ENCODE measurements at places on chromosomes 7 and 10.

DNA sequence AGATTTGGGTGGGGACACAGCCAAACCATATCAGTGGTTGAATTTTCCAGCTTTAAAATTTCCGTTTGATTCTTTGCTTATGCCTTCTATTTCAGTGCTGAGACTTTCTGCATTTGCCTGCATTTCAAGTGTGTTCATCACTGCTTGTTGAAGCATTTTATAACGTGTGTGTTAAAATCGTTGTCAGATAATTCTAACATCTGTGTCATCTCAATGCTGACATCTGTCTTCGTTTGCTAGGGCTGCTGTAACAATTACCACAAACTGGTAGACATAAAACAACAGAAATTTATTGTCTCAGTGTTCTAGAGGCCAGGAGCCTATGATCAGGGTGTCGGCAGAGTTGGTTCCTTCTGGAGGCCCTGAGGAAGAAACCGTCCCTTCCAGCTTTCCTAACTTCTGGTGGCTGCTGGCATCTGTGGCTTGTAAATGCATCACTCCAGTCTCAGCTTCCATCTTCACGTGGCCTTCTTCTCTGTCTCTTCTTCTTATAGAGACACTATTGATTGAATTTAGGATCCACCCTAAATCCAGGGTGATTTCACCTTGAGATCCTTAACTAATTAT lies 71.1 kb upstream of the SDK1 start:
- DNase-seq, result no peak

GRCh38 chr10:110914431-110914830 lies 4.5 kb downstream of the BBIP1 start:
- no peak for DNase-seq

DNA sequence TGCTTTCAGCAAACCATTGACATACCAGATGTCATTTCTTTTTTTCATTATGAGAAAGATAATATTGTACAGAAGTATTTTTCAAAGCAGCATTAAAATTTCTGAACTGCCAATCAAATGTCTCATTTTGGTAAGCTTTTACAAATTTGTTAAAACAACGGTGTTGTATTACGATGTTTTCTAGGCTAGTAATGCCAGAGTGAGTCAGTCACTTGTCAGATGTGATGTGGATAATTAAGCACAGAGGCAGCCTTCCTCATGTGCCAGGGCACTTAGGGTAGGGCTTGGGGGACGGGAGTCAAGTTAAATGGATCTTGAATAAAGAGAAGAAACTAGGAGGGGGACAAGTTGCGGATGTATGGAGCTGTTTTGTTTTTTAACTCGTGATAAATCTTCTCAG lies 10.1 kb downstream of the PSTK start:
- DNase-seq, result no peak

- DNase-seq, result no peak
These were observed 7.9 kb upstream of the FRAT1 start for GRCh38 chr10:97311111-97311626.

- DNase-seq, result no peak
These were observed 4.8 kb upstream of the NT5C2 start for GRCh38 chr10:103197903-103198302.

- no peak for DNase-seq
These were observed 265.4 kb downstream of the CSTF2T start for GRCh38 chr10:51433949-51434475.

GRCh38 chr7:117808910-117809705 lies 64.1 kb downstream of the CTTNBP2 start:
- no peak for DNase-seq

GRCh38 chr7:29189743-29190201 lies 4.8 kb upstream of the CHN2 start:
- DNase-seq, result peak; percentile 33

- no peak for DNase-seq
These were observed 846 bp downstream of the DNAJC1 start for GRCh38 chr10:22002591-22003176.

- no peak for DNase-seq
These were observed 598 bp downstream of the SLC16A12 start for GRCh38 chr10:89534826-89535166.

- no peak for DNase-seq
These were observed 112.8 kb upstream of the ODAD2 start for GRCh38 chr10:28111712-28112111.

DNA sequence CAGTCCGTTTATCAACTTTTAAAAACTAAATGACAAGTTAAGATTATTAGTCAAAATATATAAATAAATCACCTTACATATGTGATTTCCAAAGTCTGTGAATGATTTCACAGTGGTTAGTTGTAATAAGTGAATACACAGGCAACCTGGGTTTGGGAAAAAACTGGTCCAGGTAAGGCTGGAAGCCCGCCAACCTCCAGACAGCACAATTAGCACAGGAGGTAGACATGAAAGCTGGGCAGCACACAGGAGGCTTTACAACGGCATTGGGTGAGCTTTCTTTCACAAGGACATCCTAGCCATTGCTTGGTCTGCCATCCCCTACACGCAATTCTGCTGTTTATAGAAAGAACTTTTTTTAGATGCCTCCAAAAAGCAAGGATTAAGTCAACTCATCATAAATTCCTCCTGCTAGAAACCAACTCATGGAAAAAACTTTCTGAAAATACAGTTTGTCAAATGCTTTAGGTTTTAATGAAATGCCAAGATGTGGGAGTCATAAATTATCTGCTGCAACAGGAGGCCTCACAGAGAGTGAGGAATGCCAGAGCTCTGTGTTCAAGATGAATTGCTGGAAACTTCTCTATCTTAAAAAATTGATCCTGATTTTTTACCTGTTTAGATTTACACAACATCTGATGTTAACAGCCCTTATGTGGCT lies 346.8 kb upstream of the NFE2L3 start:
- DNase-seq, result no peak

DNA sequence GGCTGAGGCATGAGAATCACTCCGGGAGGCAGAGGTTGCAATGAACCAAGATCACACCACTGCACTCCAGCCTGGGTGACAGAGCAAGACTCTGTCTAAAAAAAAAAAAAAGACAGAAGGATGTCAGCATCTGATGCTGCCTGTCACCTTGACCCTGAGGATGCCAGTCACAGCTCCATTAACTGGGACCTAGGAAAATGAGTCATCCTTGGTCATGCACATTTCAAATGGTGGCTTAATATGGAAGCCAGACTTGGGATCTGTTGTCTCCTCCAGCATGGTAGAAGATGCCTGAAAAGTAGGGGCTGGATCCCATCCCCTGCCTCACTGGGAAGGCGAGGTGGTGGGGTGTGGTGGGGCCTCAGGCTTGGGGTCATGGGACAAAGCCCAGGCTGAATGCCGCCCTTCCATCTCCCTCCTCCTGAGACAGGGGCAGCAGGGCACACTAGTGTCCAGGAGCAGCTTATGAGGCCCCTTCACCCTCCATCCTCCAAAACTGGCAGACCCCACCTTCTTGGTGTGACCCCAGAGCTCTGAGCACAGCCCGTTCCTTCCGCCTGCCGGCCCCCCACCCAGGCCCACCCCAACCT lies 1.3 kb downstream of the NOS3 start:
- DNase-seq, result no peak

DNA sequence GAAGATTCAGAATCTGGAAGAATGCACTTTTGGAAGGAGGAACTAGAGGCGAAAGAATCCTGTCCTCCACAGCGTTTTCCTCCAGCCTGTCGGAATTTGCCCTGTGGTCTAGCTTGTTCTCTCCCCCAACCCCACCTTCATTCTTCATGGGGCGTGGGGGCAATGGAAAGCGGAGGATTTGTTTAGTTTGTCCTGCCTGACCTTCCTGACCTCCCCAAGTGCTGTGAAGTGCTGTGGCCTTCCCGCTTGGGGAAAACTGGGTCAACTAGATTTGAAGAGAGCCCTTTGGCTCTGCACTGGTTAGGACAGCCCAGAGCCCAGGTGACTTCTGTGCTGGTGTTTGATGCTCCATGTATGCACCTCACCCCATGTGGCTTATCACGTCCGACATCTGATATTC lies 49.1 kb downstream of the GATA3 start:
- DNase-seq, result no peak

- no peak for DNase-seq
These were observed 31.5 kb upstream of the ADCYAP1R1 start for GRCh38 chr7:31020652-31021051.

GRCh38 chr10:78721231-78721630 lies 347.5 kb upstream of the ZMIZ1 start:
- DNase-seq, result no peak

DNA sequence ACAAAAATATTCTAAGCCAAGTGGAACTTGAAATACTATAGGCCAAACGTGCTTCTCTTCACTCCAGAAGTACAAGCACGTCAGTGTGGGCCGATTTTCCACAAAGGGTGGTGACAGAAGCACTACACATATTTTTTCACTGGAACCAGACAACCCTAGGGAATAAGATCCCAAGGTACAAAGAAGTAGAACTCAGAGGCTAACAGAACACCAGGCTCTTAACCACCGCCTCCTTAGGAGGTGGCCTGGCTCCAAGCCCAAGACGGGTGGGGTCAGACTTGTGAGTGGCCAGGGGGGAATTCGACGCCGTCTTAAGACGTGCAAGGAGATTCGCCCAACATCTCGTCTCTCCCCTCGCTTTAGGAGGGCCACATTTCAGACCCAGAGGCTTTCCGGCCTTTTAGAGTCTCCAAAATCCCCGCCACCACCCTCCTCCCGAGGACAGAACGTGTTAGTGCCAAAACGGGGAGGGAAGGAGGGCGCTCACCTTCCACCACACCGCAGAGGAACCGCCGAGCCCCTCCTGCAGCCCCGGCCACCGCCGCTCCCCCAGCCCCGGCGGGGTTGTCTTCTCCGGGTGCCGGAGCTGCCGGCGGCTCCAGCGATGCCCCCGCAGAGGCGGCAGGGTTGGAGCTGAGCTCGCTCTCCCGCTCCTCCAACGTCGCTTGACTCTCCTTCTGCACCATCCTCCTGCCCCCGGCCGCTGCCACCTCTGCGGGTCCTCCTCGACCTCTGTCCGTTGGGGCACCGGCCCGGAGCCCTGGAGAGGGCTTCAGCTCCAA lies 716 bp downstream of the OGA start:
- DNase-seq, result no peak

DNA sequence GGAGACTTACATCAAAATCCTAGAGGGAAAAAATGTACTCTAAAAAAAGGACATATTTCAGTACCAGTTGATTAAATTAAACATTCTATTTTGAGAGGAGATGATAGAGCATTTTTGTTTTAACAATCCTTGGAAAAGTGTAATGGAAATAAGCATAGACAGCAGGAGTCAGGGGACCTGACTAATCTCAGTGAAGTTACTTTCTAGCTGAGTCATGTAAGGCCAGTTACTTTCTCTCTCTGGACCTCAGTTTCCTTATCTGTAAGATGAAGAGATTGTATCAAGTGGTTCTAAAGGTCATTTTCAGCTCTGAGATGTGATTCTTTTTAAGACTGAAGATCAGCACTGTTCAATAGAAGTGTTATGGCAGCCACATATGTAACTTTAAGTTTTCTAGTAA lies 44.1 kb downstream of the VTI1A start:
- DNase-seq, result no peak

GRCh38 chr7:50462361-50462760 lies 12.2 kb upstream of the FIGNL1 start:
- DNase-seq, result no peak

GRCh38 chr7:42053834-42054233 lies 183.2 kb downstream of the GLI3 start:
- DNase-seq, result no peak

DNA sequence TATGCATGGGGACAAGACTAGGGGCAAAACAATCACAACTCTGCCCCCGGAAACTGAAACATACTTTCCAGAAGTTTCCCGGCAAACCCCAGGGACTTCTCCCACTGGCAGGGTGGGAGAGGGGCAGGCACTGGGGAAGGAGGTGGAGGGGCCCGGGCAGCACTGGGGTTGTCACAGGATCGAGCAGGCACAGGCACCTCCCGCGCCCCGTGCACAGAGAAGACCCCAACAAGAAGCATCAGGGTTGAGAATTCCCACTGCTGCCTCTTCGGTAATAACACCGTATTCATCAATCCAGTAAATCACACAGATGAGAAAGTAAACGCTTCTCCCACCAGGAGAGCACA lies 490.5 kb downstream of the PTPRN2 start:
- DNase-seq, result no peak

GRCh38 chr10:3042589-3042988 lies 24.8 kb upstream of the PFKP start:
- no peak for DNase-seq

DNA sequence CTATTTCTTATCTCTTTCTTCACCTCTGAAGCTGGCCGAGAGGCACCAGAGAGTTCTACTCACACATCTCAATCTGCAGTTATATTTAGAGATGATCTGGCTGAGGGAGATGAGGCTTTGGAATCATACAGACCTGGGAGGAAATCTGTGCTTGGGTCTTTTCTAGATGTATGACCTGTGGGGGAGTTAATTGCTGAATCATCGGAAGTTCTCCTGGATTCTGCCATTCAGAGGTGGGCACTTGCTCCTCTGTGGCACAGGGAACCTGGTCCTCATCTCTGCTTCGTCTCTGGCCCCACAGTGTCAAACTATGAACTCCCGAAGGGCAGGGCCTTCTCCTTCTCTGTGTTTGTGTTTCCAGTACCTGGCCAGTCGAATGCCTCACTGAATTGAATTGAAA lies 52.5 kb downstream of the BLNK start:
- DNase-seq, result no peak

DNA sequence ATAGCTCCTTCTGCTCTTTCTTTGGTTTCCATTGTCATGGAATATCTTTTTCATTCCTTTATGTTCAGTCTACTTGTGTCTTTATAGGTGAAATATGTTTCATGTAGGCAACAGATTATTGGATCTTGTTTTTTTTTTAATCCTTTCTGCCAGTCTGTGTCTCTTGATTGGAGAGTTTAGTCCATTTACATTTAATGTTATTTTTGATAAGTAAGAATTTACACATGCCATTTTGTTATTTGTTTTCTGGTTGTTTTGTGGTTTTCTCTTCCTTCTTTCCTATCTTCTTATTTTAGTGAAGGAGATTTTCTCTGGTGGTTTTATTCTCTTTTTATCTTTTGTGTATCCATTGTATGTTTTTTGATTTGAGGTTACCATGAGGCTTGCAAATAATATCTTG lies 52.5 kb upstream of the TAS2R16 start:
- no peak for DNase-seq

DNA sequence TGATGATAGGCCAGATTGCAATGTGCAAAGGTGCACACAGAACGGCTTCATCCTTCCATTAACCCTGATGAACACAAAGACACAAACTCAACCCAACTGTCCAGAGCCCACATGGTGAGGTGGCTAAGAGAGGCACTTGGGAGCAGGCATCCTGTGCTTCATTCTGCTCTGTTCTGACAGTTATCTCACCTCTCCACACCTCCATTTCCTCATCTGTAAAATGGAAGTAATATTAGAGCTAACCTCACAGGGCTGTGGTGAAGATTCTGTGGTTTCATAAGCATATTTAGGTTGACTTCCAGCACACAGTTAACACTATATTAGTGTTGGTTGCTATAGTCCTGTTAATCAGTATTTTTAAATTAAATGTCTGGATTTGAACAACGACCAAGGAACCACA lies 126.3 kb downstream of the TAX1BP1 start:
- DNase-seq, result no peak

DNA sequence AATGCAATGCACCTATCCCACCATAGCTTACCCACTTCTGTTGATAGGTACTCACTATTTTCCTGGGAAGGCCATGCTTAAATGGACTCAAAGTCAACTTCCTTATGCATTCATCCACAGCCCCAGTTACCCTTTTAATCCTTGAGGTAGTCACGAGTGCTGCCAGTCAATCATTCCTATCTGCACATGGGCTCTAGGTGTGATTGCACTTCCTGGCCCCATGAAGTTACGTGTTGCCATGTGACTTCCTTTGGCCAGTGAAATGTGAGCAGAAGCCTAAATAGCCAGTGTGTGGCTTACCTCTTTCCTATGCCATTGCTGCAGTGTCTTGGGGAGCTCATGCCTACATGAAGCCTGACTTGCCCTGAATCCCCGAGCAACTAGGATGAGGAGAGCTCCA lies 23.5 kb upstream of the EIF5AL1 start:
- DNase-seq, result no peak

All from cerebellar nuclear complex (tissue), 1 donor.